GM12865 (cell line): ENCODE measurements at places on chromosomes 3 and 15.

- no peak for DNase-seq
Observed at GRCh38 chr3:80152692-80153091, 384.9 kb upstream of the ROBO1 start.

DNA sequence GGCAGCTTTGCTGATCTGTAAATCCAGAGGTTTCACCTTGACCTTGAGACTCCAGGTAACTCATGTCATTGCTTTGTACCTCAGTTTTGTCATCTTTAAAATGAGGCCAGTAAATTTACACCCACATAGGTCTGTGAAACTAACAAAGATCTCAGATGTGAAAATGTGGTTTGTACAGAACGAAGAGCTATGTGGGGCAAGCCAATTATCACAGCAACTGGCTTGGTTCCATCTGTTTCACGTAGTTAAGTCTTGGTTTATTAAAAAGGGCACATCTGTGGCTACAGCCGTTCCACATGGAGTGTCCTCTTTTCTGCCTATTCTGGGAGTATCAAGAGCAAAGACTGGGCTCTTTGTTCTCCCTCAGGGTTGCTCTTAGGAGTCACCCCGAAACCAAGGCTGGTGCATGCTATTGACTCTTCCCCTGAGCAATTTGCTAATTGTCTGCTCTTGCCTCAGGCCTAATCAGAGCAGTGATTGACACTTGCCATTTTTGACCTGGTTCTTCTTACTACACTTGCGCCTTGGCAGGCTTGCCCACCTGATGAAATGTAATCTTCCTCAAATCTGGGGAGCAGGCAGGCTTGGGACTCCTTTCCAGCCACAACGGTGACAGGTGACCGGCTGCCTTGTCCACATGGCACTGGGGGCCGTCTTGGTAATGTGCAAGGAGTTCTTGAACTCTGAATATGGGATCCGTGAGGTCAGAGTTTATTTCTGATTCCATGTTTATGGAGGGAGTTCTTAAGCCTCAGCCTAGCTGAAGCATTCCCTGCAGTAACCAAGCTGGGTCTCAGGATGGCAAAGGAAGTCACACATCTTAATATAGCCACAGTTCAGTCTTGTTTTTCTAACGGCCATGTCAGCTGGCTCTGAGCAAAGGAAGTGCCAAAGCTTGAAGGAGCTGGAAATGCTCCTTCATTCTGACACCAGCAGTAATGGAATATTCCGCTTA lies 40.1 kb downstream of the EAF1 start:
- peak; percentile 84 for DNase-seq

- DNase-seq, result no peak
Observed at GRCh38 chr3:23365066-23365465, 161.9 kb downstream of the UBE2E2 start.

DNA sequence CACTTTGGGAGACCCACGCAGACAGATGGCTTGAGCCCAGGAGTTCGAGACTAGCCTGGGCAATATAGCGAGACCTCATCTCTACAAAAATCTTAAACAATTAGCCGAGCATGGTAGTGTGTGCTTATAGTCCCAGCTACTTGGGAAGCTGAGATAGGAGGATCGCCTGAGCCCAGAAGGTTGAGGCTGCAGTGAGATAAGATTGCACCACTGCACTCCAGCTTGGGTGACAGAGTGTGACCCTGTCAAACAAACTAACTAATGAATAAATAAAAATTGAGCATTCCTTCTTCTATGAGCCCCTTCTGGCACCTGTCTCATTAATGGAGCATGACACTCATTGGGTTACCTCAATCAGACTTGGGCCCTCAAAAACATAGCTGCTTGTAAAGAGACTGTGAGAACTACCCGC lies 7.5 kb downstream of the ZDHHC3 start:
- DNase-seq, result no peak

DNA sequence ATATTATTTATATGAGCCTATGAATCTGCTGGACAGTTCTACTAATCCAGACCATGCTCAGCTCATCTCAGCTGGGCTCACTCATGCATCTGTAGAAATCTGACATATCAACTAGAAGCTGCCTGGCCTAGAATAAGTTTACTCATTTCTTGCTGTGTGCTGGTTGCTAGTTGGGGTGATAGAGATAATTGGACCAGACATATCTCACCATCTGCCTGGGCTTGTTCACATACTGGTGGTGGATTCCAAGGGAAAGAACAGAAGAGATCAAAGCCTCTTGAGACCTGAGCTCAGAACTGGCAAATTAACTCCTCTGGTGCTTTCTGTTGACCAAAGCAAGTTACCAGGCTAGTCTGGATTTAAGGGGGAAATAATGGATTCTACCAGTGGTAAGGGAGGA lies 109.1 kb downstream of the NSUN3 start:
- DNase-seq, result peak; percentile 37

DNA sequence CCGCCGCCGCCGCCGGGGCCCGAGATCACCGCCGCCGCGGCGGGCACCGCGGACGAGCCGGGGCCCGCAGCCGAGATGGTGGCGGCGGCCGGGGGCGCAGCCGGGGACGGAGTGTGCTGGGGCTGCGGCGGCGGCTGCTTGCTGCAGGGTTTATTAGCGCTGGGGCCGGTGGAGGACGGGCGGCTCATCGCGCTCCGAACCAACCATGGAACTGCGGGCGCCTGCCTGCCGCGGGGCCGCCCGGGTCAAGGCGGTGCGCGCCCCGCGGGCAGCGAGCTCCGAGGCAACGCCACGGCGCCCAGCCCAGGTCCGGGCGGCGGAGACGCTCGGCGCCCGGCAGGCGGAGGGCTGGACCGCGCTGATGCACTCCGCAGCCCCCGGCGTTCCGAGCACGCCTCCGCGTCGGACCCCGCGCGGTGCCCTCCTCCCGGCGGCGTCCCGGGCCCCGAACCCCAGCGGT lies 277 bp downstream of the SIAH2 start:
- no peak for DNase-seq

- DNase-seq, result peak; percentile 52
Observed at GRCh38 chr15:90376789-90377188, 11.3 kb upstream of the IQGAP1 start.

GRCh38 chr3:73786321-73786807 lies 161.6 kb upstream of the PDZRN3 start:
- no peak for DNase-seq
